ENCODE measurements at places on chromosomes 5 and 9.

GRCh38 chr5:171484460-171484899 is 65.0 kb downstream of the FGF18 start:
- no peak for DNase-seq

- no peak for DNase-seq
These were observed 4.5 kb downstream of the BRD9 start for GRCh38 chr5:887947-888637.

- no peak for DNase-seq
These were observed 28.4 kb downstream of the EHMT1 start for GRCh38 chr9:137647096-137647714.

DNA sequence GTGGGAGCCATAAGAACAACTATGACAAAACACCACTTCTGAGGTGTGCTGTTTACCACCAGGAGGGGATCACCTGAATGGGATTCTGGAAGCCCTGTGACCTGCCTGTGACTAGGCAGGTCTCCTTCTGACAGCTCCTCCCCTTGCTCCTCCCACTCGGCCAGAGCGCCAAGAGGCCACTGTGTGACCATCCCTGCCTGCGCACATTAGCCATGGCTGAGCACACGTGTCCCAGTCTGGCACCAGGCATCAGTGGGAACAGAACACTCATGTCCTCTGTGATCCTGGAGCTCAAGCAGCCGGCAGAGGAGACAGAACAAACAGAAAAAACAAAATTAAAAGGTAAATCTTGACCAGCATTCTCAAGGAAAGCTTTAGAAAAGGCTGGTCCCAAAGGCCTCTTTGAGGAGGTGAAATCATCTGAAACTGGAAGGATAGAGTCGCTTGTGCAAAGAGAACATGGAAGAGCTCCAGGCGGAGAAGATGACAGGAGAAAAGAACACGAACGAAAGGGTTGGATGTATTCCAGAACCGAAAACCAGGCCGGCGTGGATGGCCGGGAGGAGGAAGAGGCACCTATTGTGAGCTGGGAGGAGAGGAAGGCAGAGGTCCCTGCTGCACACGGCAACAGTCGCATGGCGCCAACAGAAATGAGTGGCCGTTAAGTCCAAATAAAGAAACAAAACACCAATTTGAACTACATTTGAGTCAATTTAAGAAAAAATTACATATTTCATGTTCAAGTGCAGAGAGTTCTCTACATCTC is 5.1 kb downstream of the MED10 start:
- no peak for DNase-seq

DNA sequence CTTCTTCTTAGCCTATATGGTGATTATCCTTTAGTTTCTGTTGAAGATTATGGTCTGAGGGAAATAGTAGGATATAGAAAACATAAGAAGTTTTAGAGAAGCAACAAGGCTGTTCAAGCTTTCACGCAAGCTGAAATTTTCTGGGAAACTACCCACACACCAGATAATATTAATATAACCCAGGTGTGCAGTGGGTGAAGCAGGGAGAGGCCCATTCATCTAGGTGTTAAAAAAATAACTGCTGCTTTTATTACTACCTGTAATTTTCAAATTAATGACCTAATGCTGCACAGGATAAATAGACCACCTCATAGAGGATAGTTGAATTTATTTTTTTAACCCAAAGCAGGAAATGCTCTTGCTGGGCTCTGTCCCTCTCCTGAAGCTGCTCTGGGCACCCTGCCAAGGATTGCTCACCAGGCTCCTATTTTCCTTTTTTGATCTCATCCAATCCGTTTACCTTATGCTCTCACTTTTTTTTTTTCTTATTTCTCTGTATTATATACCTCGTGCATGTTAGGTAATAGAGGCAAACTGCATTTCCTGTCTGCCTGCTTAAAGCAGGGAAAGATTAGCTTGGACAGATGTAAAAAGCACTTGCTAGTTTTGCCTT is 124.3 kb upstream of the SLC12A2 start:
- DNase-seq = no peak

DNA sequence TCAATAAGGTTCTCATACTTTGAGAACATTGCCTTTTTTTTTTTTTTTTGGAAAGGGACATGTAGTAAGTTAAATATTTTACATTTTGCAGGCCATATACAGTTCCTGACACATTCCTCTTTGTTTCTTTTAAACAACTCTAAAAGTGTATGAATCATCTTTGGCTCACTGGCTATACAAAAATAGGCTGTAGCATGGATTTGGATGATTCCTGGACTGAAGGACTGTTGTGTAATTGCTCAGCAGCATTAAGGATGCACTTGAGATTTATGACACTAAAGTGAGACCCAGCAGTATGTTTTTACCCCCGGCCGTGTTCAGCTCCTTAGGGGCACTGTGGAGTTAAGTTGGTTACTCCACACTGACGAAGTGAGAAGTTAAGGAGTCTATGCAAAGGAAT is 41.3 kb downstream of the VPS13A start:
- no peak for DNase-seq

GRCh38 chr9:101375546-101375945 is 9.3 kb downstream of the BAAT start:
- no peak for DNase-seq

- no peak for DNase-seq
These were observed 371.3 kb downstream of the ACTL7B start for GRCh38 chr9:108484468-108484867.

- no peak for DNase-seq
These were observed 50.0 kb downstream of the CRB2 start for GRCh38 chr9:123406016-123406415.

GRCh38 chr5:73215891-73216610 is 43.1 kb downstream of the TMEM174 start:
- DNase-seq = no peak

- no peak for DNase-seq
These were observed 63.9 kb downstream of the ARHGEF37 start for GRCh38 chr5:149645236-149645635.

DNA sequence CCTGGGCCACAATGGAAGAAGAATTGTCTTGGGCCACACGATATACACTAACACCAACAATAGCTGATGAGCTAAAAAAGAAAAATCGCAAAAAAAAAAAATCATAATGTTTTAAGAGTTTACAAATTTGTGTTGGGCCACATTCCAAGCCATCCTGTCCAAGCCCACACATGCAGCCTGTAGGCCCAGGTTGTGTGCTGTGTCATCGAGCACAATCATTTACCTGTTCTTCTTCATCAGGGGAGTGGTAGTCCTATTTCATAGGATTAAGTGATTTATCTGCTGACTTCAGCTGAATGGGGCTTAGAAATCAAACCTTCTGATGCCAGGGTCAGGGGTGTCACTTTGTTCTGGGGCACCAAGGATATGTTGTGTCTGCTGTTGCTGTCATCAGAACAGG is 44.6 kb upstream of the ELL2 start:
- DNase-seq = no peak

GRCh38 chr5:169546346-169546745 is 37.2 kb upstream of the SPDL1 start:
- no peak for DNase-seq

DNA sequence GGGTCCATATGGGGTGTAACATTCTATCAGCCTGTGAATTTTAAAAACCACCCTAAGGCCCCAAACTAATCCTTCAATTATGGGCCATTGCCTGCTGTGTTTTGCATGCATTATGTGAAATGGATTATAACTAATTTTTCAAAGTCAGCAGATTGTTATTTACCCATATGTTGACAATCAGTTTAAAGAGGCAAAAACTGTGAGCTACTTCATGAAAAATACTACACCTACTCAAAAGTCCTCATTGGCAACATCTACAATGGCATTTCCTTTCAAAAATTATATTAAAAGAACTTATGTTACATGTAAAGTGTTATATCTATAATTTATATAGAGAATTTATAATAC is 49.0 kb upstream of the KIF2A start:
- no peak for DNase-seq
